ENCODE measurements at places on chromosomes 6 and 20. TPM values are rescaled to one million over a fixed set of nuclear protein-coding genes. Genes with fewer than 3 reads are reported as not detected.

GRCh38 chr6:36298027-36298426 lies 28.2 kb downstream of the PNPLA1 start:
- H3K27ac ChIP-seq, result no peak overlapping the region
- H3K36me3 ChIP-seq, result no peaks in the 10 kb centered on the region
- H3K4me3 ChIP-seq, result no peak overlapping the region
- H3K4me1 ChIP-seq, result no peaks in the 10 kb centered on the region

The PFDN4 gene
- 44.2 TPM for total RNA-seq

The NKX2-4 gene
- not detected for total RNA-seq

- no peak overlapping the region for H3K27ac ChIP-seq
- H3K4me3 ChIP-seq, result no peak overlapping the region
- H3K27me3 ChIP-seq, result no peaks in the 10 kb centered on the region
- H3K36me3 ChIP-seq, result no peaks in the 10 kb centered on the region
Measured at GRCh38 chr6:139520321-139520768, 145.9 kb upstream of the CITED2 start.

The CSNK2B gene
- total RNA-seq, result 214 TPM

DNA sequence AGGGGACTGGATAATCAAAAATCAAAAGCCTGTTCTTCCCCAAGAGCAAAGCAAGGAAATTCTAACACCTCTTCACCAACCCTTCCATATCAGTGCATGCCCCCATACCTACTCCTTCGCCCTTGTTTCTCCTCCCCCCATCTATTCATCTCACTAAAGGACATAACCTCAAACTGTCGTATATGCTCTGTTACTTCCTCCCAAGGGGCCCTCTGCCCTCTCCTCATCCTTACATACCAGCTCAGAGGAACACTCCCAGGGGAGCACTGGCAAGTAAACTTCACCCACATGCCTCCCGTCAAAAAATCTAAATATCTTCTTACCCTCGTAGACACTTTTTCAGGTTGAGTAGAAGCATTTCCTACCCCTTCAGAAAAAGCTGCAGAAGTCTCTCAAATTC lies 9.4 kb upstream of the ADTRP start:
- H3K27ac ChIP-seq, result no peak overlapping the region
- peaks cover 2% of the 10 kb centered on the region for H3K27me3 ChIP-seq
- DNase-seq, result no peak
- H3K4me3 ChIP-seq, result no peak overlapping the region
- H3K4me1 ChIP-seq, result no peaks in the 10 kb centered on the region
- no peaks in the 10 kb centered on the region for H3K36me3 ChIP-seq
